Erythroblast (primary cell): ENCODE measurements at places on chromosomes 13 and 19.

- DNase-seq, result no peak
Observed at GRCh38 chr13:83880275-83881139, 1.8 kb downstream of the SLITRK1 start.

DNA sequence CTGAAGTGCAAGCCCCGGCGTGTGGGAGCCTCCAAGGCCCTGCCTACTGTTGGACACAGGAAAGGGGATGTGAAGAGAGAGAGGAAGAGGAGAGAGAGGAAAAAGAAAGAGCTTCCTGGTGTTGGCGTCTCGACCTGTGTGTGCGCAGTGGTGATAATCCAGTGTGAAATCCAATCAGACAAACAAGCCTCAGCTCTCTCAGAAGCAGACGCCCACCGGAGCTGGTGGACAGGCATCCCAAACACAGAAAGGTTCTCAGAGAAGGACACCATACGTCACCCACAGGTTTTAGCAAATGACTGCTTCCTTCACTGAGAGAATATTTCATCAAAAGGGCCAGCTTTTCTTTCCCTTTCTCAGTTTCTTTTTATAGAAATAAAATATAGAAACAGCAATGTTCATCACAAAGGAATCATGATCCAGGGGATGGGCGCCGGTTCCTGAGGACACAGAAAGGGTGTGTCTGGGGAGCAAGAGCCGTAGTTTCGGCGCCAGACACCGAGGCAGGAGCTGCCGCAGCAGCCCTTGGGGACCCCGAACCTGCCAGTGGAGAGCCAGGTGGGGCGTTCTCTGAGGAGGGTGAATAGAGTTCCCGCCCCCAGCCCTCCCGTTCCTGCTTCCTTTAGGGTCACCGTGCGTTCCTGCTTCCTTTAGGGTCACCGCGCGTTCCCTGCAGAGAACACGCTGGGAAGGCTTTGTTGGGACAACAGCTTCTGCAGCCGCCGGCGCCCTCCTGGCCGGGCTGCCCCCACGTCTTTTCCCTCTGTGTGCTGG lies 145.8 kb upstream of the SOX1 start:
- no peak for DNase-seq

GRCh38 chr19:50708179-50708879 lies 11.3 kb downstream of the SHANK1 start:
- no peak for DNase-seq

DNA sequence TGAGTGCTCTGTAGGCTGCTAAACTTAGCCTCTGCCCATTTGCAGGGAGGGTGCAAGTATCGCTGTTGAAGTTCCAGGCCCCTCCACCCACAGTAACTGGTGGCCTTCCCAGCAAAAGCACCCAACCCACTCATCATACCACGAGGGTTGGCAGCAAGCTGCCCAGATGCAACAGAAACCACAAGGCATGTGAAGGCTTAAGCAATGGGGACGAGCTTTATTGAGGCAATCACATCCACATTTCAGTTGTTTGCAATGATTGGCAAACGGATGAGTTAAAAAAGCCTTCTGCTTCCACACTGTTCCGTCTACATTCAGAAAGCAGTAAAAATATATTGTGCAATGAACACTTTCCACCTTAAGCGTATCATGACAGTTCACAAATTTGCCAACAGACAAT lies 10.3 kb downstream of the GJB6 start:
- no peak for DNase-seq

GRCh38 chr19:39411832-39412099 lies 703 bp upstream of the PLEKHG2 start:
- peak; percentile 91 for DNase-seq

- DNase-seq, result no peak
Observed at GRCh38 chr13:29954082-29955028, 103.9 kb upstream of the UBL3 start.

DNA sequence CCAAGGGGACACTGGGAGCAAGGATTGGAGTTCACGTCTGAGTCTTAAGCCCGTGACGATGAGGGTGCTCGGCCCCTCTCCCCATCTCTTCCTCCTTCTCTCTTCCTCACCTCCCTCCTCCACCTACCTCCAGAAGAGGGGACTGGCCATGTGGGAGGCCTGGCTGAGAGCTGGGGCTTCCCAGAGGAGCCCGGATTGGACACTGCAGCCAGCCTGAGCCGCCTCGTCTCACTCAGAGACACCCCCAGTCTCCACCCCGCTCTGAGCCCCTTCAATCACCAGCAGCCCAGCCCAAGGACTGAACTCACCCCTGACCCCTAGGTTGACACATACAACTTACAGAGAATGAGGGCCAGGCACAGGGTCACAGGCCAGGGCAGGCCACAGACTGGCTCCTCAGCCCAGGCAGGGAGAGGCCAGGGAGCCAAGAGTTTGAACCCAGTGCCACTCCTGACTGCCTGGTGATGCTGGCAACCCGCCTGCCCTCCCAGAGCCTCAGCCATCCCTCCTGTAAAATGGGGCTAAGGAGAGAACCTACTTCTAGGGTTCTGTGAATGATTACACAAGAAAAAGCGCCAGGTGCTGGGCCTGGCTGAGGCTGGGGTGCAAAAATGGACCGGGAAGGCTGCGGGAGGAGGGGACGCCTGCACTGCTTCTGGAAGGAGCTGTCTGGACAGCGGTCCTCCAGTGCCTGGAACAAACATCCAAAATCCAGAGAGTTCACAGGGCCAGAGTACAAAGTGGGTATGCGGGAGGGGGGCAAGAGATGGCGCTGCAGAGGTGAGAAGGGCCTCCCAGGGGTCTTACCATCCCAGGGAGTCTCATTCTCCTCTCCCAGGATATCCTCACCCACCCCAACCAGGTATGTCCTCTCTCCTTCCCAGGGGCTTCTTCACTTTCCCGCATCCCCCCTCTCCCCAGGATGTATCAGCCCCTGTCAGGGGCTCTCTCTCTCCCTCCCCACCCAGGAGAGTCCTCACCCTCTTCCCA lies 1.1 kb downstream of the CD79A start:
- no peak for DNase-seq

GRCh38 chr19:30004403-30004802 lies 62.4 kb downstream of the URI1 start:
- no peak for DNase-seq

DNA sequence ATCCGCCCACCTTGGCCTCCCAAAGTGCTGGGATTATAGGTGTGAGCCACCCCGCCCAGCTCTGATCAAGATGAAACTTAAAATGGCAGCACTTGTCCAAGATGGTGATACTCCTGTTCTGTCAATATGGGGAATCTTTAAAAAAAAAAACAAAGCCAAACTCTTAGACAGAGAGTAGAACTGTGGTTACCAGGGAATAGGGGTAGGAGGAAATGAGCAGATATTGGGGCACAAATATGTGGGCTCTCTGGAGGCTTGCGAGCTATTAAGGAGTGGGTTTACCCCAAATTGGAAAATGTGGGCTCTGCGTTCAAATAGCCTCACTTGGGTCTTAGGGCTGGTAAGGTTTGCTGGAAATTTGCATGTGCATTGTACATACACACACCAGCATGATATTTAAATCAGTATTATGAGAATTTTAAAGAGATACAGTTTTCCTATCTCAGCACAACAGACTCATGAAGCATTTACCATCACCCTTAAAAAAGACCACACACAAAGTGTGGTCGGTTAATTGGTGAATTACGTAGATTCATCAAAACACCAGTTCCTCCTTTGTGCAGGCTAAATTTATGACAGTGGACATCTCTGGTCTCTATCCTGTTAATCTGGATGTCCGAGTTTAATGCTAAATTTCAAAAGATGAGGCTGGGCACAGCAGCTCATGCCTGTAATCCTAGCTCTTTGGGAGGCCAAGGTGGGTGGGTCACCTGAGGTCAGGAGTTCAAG lies 11.3 kb downstream of the CD70 start:
- DNase-seq, result no peak

GRCh38 chr19:54268936-54269335 lies 11.9 kb upstream of the LILRB5 start:
- DNase-seq, result no peak

DNA sequence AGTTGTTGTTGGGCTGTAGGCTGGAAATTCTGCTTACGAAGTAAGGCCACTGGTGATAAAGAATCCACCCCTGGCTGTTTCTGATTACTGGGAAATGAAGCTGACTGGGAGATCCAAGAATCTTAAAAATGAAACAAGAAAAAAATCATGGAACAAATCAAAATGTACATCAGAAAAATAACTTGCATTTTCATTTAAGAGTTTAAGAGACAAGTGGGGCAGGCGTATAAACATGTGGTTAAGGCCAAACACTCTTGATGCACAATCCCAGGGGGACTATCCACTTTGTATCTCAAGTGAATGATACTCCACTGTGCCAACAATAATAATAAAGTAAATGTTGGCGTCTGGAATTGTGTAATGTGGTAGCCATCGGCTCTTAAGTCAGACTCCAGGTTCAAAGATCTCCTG lies 24.6 kb downstream of the ZMYM5 start:
- DNase-seq, result peak; percentile 27

- DNase-seq, result peak; percentile 21
Observed at GRCh38 chr13:25329706-25330105, 28.3 kb downstream of the NUP58 start.

DNA sequence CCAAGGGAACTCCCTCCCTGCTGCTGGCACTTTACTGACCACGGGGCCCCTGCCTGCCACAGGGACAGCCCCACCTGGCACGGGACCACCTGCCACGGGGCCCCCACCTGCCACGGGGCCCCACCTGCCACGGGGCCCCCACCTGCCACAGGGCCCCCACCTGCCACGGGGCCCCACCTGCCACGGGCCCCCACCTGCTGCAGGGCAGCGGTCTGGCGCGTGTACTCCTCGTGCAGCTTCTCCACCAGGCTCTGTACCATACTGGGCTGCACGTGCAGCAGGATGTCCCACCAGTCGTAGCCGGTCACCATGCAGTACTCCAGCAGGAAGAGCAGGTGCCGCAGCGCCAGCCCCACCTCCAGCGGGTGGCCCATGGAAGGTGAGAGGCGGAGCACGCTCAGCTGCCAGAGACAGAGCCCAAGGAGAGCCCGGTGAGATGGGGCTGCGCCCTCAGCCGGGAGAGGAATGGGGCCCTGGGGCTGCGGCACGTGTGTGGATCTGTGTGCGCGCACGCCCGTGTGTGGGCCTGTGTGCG lies 16.1 kb downstream of the MED16 start:
- no peak for DNase-seq

GRCh38 chr13:52749419-52749818 lies 9.8 kb upstream of the CNMD start:
- DNase-seq, result no peak

DNA sequence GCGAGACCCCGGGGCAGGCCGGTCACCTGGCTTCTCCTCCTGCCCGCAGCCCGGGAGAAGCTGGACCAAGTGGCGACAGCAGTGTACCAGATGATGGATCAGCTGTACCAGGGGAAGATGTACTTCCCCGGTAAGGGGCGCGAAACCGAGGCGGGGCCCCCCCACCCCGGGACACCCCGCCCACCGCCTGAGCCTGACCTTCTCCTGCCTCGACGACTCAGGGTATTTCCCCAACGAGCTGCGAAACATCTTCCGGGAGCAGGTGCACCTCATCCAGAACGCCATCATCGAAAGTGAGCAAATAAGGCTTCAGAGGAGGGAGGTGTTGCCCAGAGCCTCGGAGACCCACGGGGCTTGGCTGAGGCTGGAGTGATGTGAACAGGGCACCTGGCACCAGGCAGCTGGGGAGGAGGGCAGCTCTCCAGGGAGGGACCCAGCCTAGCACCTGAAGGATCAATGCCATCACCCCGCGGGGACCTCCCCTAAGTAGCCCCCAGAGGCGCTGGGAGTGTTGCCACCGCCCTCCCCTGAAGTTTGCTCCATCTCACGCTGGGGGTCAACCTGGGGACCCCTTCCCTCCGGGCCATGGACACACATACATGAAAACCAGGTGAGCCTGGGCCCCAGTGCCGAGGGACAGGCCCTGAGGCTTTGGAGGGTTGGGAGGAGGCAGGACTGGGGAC lies 629 bp downstream of the IZUMO4 start:
- DNase-seq, result no peak

DNA sequence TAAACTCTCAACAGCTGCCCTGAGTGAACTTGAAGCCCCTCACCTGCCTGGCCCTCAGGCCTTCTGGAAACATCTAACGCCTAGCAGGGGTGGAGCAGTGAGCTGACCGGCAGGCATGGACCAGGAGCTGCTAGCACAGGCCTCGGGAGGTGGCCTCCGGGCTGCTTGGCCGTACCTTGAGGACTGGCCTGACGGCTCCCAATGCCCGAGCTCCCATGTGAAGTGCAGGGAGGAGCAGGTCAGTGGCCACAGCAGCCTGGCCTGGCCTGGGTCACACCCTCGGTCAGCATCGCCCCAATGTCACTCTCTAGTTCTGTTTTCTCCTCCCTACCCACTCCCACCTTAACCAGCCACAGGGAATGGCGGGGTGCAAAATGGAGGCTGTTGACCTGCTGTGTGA lies 19.0 kb downstream of the TSHZ3 start:
- no peak for DNase-seq

- no peak for DNase-seq
Observed at GRCh38 chr13:46662690-46663089, 109.7 kb downstream of the LRCH1 start.

DNA sequence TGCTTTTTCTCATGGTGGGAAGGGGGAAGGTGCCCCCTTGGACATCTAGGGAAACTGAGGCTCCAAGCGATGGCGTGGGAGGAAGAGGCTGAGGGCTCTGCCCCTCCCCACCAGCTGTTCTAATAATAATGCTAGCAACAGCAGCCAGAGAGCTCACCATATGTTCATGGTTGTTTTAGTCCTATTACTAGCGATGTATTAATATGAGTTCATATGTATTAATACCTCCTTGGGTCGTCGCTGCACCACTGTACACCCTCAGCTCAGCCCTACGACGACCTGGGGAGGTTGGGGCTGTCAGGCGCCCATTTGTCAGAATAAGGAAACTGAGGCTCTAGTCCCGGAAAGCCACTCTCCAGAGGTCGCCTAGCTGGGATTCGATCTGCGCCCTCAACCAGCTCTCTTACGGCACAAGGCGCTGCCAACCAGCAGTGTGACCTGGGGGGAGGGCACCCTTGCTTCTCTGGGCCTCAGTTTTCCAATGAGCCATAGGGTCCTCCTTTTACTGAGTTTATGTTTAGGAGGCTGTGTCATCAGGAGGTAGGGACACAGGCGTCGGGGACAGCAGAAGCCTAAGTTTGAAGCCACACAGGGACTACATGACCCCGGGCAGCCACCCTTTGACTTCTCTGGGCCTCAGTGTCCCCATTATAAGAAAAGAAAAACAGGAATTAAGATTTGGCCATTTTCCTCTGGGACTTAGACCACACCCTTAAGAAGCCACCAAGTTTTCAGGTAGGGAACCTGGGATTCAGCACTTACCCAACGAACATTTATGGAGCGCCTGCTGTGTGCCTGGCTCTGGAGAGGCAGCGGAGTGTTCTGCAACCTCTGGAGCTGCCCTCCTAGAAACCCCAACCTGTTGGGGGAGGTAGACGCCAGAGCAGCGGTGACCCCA lies 664 bp downstream of the MAST3 start:
- DNase-seq, result peak; percentile 59

DNA sequence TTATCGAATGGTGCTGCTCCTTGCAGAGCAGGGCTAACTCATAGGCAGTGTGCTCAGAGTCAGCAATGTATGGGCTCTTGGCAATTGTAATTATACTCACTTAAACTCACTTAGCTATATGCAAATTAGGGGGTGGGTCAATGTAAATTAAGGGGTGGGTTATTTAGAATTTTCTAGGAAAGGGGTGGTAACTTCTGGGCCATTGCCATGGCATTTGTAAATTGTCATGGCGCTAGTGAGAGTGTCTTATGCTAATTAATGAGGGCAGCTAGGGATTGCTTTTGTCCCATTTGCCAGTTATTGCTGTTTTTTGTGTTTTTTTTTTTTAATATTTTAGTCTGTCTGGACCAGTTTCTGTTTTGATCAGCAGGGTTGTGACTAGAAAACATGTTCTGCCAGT lies 68.4 kb downstream of the DIAPH3 start:
- DNase-seq, result peak; percentile 22

- DNase-seq, result no peak
Observed at GRCh38 chr13:110293649-110294048, 13.3 kb downstream of the COL4A1 start.
